ENCODE measurements at places on chromosomes 5 and 9.

DNA sequence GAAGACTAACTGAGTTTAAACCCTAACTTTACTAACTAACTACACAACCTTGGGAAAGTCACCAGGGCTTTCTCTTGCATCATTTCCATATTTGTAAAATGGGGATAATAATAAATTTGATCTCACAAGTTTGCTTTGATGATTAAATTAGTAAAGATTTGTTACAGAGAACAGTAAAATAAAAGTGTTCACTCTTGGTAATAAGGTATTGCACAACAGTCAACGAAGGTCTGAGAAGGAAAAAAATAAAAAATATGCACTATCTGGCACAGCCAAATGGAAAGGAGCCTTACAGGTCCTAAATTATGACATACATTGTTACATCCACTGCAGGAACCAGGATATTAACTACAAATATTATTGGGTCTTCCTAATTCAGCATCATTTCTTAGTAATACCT lies 160.0 kb upstream of the TMEM161B start:
- DNase-seq, result no peak

- no peak for DNase-seq
Measured at GRCh38 chr9:6764011-6764410, 6.2 kb downstream of the KDM4C start.

GRCh38 chr5:64883912-64884311 lies 115.2 kb downstream of the CWC27 start:
- DNase-seq, result no peak

GRCh38 chr5:113380807-113381326 lies 53.9 kb downstream of the TSSK1B start:
- DNase-seq, result no peak

- DNase-seq, result no peak
Measured at GRCh38 chr9:134720136-134720753, 78.6 kb downstream of the COL5A1 start.

DNA sequence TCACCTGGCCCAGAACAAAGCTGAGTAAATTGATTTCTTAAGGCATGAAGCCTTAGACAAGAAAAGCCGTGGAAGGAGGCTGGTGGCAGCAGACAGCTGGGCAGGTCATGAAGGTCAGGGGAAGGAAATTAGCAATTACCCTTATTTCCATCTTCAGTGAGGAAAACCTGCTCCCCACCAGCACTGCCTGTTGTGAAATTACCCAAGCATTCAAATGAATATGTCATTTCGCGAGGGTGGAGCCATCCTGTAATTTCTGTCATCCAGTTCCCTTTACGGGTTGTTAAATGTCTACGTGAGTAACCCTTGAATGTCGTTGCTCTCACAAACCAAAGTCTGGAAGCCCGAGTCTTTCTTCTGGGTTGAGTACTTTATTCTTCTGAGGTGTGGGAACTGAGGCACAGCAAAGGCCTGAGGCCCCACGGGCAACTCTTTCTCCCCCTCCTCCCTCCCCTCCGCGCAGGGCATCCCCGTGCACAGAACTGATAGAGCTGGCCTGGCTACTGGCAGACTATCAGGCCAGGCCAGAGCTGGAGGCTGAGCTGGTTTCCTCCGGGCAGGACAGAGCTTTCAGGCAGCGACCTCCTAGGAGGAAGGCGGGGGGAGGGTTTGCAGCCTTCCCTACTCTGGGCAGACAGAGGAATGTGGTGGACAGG lies 22.0 kb upstream of the AK3 start:
- DNase-seq, result no peak

DNA sequence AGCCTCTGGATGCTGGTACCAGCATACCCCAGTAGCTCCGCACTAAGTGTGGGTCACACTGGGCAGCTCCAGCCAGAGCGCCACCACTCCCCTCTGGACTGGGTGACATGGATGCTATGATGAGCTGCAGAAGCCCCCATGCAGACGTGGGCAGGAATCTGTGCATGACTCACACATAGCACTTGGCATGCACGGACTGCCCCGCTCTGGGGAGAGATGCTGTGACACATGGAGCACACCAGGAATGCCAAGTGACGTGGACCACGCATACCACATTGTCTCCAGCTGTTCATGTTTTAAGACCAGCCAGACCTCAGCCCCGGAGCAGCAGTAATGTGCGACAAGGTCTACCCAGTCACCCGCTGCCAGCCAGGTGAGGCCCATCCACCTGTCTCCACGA lies 64.1 kb downstream of the SEMA4D start:
- no peak for DNase-seq

DNA sequence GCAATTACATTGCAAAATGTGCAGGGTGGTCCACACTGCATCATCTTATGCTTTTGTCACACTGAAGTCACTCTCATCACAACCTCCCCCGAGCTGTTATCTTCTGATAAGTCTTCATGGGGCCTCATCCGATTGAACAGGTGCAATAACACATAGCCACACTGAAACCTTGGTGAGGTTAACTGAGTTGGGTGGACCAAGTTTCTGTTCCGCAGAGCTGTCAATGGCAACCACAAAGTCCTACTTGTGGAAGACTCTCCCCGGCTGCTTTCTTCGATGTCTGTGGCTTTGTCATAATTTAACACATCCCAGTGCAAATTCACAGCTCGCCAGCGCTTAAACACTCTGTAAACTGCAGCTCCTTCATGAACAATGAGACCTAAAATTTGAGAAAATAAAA lies 112.2 kb downstream of the MARCHF11 start:
- no peak for DNase-seq

- no peak for DNase-seq
Measured at GRCh38 chr5:112534611-112535255, 115.7 kb upstream of the EPB41L4A start.

DNA sequence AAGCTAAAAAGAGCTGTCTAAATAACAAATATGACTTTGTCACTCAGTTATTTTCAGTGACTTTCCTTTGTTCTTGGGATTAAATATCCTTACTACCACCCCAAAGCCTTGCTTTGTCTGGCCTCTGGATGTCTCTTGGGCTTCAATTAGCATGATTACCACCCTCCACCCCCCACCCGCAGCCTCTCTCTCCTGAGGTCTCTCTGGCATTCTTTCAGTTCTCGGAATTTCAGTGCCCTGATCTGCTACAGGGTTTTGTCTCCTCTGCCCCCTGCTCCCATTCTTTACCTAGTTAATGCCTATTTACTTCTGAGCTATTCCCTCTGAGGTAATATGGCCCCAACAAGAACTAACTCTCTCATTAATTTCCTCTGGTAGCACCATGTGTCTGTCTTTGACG lies 376.4 kb downstream of the DEPDC1B start:
- no peak for DNase-seq

DNA sequence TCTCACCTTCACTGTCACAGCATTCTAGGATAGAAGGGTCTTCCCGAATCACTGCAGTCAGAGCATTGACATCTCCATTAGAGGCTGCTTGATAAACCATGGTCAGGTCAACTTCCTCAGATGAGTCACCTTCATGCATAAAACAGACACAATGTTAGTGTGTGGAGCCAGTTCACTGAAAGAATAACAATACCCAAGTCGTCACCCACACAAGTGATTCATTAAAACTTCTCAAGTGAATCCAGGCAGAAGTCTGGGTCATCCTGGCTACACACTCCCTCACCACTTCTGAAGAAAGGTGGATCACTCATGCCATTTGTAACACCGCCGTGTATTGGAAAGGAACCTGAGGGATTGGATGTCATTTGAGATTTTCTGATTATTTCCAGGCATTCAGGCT lies 49.6 kb downstream of the ANKRD55 start:
- DNase-seq, result no peak

DNA sequence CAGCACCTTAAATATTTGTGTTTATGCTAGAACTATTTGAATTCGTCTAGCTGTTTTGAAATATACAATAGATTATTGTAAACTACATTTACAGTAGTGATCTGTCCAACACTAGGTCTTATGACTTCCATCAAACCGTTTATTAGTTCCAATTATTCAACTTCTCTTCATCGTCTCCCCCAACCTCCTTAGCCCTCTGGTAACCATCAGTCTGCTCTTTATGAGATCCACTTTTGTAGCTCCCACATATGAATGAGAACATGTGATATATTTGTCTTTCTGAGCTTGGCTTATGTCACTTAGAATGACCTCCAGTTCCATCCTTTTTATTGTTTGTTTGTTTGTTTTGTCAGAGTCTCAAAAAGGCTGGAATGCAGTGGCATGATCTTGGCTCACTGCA lies 11.8 kb downstream of the DMXL1 start:
- no peak for DNase-seq

DNA sequence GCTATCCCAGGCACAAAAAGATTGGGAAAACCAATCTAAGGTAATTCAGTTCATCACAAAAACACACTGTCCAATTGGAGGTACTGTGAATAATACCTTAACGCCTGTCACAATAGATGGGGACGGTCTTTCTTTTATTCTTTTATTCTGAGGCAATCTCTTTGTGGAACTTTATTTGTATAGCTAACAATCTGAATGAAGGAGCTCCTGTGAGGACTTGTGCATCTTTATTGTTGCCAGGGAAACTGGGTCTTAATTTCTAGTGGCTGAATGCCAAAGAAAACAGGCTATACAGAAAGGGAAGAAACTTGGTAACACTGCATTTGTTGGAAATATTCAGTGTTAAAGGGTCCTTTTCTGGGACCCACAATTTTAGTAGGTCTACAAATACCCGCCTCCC lies 546.9 kb upstream of the C9orf72 start:
- no peak for DNase-seq

DNA sequence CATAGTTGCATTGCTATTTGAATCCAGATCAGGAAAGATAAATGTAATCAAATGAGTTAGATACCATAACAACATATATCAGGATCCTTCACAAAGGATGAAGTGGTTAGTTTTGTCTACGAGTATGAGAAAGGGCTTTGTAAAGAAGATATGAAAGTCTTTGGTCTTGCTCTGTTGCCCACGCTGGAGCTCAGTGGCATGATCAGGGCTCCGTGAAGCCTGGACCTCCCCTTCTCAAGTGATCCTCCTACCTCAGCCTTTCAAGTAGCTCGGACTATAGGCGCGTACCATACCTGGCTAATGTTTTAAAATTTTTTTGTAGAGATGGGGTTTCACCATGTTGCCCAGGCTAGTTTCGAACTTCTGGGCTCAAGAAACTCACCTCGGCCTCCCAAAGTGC lies 1.8 kb downstream of the SMC5 start:
- DNase-seq, result no peak

GRCh38 chr9:95494022-95494415 lies 22.8 kb downstream of the PTCH1 start:
- no peak for DNase-seq

- no peak for DNase-seq
Measured at GRCh38 chr9:5446451-5447236, 3.7 kb upstream of the CD274 start.

DNA sequence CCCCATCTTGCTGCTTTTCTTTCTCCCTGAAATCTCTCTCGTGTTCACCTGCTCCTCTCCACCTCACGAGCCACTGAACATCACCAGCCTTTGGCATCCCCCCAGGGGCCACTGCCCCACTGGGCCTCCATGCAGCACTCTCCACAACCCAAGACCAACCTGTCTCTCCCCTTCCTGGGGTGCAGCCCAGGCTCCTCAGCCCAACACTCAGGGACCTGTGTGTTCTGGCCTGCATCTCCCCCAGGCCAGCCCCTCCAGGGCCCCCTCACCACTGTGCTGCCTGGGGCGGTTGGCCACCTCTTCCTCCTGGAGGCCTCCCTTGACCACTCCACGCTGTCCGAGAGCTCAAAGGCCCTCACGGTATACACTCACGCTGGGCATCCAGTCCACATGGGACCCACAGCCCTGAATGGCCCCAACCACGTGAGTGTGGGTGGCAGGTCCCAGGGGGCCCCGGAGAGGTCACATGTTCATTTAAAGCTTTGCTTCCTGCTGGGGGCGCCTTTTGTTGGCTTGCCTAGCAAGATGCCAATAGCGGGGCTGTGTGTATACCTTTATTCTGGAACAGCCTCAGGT lies 453 bp upstream of the DOK3 start:
- no peak for DNase-seq

DNA sequence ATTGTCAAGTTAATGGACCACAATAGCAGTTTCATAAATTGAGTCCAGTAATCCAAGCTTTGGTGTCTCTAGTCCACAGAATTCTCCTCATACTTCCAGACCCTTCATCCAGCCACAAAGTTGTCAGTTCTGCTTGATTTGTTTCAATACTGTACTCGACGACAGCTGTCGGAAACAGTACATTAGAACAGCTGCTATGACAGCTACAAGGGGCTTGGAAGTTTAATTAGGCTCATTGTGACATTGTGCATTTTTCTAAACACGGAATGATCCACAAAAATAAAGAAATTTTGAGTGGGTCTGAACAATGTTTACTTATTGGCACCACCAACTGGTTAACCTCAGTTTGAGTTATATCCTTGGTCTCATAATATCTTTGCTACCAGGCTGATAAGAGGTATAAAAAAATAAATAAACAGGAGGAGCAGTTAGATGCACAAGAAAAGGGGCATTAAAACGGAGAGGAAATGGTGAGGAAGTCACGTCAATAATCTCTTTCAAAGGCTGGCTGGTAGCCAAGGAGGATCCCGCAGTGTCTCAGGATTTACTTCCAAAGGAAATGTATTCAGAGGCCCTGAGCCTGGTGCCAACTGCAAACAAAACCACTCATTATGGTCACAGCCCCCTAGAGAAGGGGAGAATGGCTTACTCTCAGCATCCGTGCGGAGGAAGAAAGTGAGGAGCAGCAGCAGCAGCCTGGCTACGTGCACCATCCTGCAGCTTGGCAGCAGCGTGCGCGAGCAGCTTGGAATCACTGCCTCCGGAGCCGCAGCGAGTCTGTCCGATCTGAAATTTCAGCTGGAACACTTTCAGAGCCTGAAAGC lies 933.8 kb upstream of the DMAC1 start:
- DNase-seq, result no peak

- DNase-seq, result no peak
Measured at GRCh38 chr9:69391946-69392345, 66.9 kb downstream of the ENTREP1 start.

- no peak for DNase-seq
Measured at GRCh38 chr9:106916466-106917235, 53.7 kb downstream of the ZNF462 start.

DNA sequence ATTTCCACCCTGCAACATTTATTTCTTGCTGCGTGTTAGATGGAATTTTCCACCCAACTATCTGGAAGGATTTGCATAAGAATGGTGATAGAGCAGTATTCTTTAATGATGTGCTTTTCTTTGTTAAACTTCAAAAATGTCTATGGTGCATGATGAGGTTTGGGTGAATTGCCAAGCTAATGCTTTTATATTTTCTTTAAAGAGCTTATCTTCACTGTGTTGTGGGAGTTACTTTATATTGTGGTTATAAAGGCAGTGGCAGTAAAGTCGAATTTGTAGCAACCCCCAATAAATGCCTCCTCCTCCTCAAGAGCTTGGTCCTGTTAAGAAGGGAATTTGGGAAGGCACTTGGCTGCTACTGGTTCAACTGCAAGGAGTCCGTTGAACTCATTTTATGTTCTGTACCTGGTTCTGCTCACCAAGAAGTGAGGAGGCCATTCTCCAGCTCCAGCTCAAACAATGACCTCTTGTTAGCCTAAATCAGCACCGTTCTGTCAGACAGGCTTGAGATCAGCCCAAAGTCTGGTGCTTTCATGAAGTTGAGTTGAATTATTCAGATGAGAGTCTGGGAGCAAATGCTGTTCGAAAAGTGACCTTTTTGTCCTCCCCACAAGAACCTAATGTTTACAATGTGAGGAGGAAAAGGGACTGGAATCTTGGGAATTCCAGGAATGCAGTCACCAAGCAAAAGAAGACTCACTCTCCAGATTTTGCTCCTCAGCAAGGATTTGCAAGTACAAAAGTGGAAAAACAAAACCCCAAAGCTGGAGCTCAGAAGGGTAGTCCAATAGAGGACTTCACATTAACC lies 217.0 kb downstream of the TMEM38B start:
- no peak for DNase-seq

Measured in stimulated activated effector memory CD8-positive, alpha-beta T cell treated with anti-CD3 and anti-CD28 coated beads, Interleukin-12 subunit alpha, Interleukin-12 subunit beta, amount 100 ng/mL, for 72 hours (primary cell).